Neural crest cell (in vitro differentiated cells): ENCODE measurements at places on chromosomes 2 and 18.
A peak's percentile ranks its signal among the peaks of the same experiment; 100 is the strongest.

DNA sequence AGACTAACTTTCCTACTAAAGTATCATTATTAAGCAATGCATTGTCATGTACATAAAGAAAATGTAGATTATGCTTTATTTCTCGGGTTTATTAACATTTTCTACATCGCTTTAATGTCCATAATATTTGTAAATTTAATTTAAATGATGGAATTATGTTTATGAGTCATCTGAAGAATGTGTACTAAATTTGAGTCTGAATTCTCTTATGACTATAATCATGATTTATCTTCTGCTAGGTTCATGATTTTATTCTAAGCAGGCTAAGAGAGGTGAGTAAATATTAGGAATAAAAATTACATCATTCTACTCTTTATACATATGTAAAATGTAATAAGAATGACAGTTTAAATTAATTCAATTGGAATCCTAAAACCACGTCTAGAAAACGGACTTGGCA, 206.3 kb upstream of the NOL4 start:
- DNase-seq = no peak

DNA sequence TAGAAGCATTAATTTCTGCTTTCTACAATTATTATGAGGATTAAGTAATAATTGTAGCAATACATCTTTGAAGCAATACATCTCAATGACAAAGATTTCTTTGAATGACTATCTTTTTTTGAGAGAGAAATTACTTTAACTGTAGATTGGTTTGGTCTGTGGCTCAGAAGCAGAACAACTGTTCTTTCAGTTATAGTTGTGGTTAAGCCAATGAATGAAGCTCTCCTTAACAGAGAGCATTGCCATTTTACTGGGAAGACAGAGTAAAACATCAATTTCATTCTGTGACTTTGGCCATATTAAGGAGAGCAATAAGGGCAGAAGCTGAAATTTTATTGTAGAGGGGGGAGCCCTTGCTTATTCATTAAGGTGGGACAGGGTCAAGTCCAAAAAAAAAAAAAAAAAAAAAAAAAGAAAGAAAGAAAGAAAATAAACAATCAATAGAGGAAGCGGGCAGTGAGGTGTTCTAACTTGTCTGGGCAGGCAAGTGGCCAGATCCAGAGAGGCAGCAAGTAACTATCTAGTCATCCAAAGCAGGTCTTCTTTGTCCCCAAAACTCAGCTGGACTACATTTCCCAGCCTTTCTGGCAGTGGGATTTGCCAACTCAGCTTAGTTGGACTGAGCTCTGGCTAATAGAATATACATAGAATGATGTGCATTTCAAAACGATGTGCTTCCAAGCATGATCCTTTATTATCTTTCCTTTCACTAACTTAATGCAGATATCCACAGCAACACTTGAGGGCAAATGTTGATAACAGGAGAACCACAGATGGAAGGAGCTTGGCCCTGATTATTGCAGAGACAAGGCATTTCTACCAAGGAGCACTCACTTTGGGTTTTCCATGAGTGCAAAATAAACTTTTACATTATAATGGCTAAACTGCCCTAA, 462.7 kb upstream of the CDH20 start:
- no peak for DNase-seq

DNA sequence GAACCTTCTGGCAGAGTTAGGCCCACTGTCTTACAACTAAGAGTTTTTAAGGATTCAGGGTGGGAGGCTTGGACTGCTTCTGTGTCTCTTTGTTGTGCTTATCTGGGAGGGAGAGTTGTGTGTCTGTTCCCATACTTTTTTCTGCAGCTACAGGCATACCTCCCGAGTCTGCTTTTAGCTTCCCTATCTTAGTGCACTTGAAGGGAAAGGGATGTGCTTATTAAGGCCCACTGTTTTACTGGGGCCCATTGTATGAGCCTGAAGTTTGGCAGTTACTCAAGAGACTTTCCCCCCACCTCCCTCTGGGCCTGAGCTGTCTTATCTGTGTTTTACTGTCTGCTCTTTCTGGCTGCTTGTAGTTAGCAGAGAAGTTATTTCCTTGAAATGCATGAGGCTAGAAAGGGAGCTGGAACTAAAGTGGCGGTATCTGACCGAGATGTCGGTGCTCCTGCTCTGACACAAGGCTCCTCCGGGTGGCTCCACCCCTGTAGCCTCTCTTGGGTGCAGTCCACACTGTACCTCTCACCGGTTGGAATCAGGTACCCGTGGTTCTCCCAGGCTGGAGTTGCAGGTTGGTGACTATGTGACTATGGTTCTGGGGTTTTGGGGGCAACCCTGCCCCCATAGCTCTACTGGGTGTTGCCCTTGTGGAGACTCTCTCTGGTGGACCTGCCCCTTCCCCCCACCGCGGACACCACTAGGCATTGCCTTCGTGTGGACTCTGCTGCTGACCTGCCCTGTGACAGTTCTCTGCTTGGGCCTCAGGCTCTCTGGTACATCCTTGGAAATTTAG, 12.9 kb downstream of the UBR3 start:
- no peak for DNase-seq

DNA sequence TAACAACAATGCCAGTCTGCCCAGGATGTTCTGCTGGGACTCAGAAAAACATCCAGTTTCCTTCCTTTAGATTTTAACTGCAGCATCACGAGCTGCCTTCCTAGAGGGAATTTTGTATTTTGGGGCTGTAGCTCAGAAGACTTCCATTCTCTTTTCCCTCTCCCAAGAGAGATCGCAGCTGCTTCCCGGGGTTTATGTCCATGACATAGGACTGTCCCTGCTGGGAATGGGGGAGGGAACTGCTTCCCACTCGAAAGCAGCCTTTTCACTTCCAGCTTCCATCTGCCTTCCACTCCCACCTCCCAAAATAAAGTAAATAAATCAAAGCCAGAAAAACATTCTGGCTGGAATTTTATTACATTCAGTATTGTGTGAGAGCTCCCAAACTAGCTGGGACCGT, 52.4 kb downstream of the LIMS1 start:
- DNase-seq = no peak

GRCh38 chr2:45761635-45762034, 110.2 kb downstream of the PRKCE start:
- DNase-seq = no peak

GRCh38 chr18:23122334-23123229, 12.7 kb upstream of the CABLES1 start:
- no peak for DNase-seq

GRCh38 chr2:100136310-100136709, 6.1 kb downstream of the AFF3 start:
- no peak for DNase-seq

DNA sequence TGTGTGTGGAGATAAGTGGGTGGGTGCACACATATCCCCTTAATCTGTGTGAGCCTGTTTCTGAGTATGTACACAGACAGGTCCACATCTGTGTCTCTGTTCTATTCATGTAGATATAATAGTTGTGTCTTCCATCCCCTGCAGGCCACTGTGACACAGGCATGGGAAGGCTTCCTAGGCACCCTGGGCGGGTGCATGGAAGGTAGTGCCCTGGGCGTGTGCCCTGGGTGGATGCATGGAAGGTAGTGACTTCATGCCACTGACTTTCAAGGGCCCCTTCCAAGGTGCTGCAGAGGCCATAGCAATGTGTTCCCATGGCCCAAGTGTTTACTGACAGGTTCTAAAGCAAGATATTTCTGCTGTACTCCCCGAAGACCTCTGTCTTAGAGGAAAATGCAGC, 462.5 kb upstream of the HS6ST1 start:
- no peak for DNase-seq

DNA sequence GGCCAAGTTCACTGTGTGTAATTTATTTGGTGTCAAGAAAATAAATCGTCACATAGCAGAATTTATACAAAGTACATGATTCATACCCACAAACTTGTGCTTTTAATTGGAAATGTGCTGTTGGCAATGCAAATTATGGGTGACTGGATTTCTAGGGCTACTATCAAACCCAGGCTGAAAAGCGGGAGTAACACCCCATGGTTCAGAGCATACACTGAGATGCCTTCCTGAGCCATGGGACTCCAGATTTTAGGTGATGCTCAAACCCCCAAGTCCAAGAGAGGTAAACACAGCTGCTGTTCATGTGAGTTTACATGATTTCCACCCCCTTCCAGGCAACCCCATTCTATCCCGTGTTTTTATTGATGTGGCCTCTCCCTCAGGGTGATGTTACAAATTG, 565.9 kb upstream of the ID2 start:
- DNase-seq = no peak

- DNase-seq = peak; percentile 9
These were observed 129.0 kb upstream of the ZEB2 start for GRCh38 chr2:144648837-144649465.

GRCh38 chr2:66775730-66776422, 341.0 kb downstream of the MEIS1 start:
- DNase-seq = no peak

DNA sequence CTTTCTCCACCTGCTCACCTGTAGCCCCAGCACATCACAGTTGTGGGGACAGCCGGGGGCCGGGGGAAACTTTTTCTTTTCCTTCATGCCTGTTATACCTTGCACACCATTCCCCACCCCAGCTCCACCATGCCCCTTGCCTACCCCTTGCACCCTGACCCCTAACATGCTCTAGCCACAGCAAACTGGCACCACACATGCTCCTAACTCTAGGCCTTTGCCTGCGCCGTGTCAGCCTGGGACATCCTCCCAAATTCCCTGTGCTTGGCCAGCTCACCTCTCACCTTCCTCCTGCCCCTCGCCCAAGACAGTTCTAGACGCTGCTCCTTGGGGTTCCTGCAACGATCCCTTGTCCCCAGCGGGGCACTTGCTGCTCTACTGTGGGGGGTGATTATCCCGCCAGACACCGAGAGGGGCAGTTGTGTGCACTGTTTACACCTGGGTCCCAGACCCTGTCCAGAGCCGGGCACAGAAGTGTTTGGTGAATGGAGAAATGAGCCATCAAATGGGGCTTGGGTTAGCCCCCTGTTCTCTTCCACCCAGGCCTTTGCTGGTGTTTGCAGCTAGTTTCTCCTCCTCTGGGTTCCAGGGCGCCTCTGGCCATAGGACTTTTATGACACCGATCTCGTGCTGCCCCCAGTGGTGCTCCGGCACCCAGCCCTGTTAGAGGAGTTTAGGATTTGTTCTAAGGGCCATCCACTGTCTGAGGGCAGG, 129.8 kb downstream of the CTIF start:
- DNase-seq = no peak

DNA sequence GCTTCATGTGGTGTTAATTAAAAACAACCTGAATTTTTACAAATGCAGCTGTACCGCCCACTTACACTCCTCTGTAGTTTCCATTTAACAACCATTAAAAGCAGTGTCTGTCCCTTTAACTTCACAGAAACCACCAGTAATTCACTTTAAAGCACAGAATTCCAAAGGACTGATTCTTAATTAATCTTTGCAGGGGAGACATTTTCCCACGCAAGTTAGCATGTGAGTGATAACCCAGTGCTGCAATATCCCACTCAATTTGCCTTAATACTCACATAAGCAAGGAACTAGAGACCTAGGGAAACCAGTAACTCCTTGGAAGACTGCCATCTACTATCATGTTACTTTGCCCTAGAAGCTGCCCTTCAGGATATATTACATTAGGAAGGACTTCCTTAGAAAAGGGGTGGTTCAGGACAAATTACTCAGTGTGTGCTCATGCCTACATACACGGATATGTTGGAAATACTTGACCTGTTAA, 102.3 kb downstream of the OSR1 start:
- no peak for DNase-seq

DNA sequence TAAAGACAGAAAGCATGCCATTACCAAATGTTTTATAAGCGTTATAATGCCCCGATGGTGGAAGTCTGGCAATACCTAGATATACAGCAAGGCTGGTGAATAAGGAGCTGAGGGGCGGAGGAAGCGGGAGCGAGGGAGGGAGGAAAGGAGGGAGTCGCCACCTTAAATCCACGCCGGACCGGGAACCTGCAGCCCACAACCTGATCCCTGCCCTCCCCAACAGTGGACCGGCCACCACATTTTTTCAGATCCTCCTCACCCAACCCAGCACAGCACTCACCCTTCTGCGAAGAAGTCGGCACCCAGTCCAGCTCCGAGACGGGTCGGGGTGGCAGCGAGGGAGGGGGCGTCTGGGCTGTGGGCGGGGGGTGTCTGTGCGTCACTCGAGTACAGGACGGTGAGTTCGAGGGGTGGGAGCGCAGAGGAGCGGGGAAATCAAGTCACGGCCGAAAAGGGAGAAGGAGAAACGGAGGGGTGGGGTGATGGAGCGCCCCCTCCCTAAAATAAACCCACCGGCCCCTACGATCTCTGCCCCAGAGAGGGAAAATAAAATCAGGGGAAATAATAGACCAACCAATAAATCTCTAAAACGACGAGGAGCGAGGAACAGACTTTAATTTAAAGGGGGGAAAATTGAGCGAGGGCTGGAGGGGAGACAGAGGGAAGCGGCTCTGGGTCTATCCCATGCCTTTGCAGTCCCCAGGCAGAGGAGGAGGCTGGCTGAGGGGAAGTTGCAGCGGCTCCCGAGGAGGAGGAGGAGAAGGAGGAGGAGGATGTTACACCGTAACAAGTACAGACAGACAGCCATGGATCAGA, 96.5 kb upstream of the SERTAD2 start:
- DNase-seq = peak; percentile 20

DNA sequence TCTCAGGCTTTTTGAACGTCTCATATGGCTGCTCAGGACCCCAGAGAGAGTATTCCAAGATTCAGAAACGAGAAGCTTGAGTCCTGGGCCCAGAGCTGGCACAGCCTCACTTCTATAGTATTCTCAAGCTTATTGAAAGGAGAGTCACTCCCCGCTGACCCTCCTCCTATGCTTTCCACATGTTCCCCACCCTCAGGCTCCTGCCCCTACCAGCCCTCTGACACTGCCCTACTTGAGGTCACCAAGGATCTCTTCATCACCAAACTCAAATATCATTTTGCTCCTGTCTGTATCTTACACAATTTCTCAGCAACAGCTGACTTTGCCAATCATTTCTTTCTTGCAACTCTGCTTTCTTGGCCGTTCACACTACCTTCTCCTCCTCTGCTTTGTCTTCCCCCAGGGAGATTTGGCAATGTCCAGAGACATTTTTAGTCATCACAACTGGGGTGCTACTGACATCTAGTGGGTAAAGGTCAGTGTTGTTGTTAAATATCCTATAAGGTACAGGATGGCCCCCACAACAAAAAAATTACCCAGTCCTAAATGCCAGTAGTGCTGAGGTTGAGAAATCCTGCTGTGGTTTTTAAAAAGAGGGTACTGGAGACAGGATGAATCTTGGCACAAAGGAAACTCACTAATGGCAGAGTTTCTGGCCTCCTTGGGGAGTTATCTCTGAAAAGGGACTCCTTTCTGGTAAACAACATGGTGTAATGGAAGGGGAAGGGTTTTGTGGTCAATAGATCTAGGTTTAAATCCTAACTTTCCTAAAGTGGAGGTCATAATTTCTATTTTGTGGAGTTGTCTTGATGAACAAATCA, 26.9 kb upstream of the INSIG2 start:
- DNase-seq = no peak

DNA sequence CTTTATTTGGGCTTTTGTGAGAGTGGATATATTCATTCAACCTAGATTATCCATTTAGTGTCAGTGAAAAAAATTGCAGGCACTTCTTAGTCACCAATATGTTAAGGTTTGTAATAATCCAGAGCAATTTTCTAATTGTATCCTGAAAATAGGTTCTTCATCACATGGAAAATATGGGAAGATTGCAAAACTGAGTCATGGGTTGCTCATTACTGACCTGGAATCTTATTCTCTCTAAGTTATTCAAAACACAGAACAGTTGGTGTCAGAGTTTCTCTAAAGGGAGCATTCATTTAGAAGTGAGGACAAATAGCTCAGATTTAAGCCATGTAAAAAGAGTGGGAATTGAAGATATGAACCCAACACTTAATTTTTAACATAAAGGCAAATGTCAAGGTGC, 181.3 kb downstream of the IKZF2 start:
- DNase-seq = no peak
